Mammary epithelial cell (primary cell): ENCODE measurements at places on chromosomes 6 and 20. TPM values are rescaled to one million over a fixed set of nuclear protein-coding genes. Genes with fewer than 3 reads are reported as not detected.

Gene WFDC10B
- total RNA-seq, result 0.52 TPM in 1 of 2 replicates, not detected in the other

Gene EPPIN
- total RNA-seq, result not detected in 2 replicates

Gene SLC17A2
- total RNA-seq, result not detected

Gene LKAAEAR1
- 0.33 TPM for total RNA-seq

Gene THBS2
- total RNA-seq, result 4.3 TPM

Gene SLC17A1
- total RNA-seq, result not detected

Gene LTB
- 1.5 TPM in 1 of 2 replicates, not detected in the other for total RNA-seq
